GM13976 (cell line): ENCODE measurements at places on chromosomes 1 and 21.

GRCh38 chr1:13753636-13754402 is 53.8 kb downstream of the PRDM2 start:
- peak; percentile 54 for DNase-seq

GRCh38 chr1:17207046-17207445 is 2.1 kb downstream of the PADI1 start:
- peak; percentile 59 for DNase-seq

- DNase-seq = no peak
Measured at GRCh38 chr1:162327788-162328165, 48.9 kb downstream of the SPATA46 start.

- no peak for DNase-seq
Measured at GRCh38 chr1:175978476-175978875, 228.6 kb downstream of the COP1 start.

- no peak for DNase-seq
Measured at GRCh38 chr1:242208021-242208420, 209.1 kb upstream of the MAP1LC3C start.

DNA sequence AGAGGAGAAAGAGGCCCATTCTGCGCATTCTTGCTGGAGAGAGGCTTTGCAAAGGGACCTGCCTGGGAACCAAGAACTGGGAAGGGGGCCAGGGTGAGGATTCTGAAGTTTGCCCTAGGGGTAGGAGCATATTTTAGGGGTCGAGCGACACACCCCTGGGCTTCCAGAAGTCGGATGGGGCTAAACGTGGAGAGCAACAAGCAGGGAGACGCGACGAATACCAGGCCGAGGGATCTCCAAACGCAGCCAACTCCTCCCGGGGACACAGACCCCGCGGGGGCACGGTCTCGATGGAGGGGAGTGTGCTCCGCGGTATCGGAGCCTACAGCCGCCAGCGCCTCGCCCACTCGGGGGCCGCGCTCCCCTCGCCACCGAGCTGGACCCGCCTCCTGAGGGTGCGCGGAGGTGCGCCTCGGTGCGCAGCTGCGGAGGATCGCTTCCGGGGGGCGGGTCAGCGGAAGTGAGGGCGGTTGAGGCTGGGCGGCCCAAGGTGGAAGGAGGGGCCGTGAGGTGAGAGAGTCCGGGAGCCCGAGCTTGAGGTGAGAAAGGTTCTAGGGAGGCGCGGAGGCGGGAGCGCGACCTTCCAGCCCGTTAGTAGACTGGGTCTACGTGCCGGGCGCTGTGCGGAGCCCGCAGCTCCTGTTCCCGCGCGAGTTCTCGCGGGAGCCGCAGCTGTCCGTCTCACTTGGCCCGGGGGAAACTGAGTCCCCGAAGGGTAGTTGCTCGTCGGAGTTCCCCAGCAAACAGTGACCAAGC is at the start of gene MTFR1L:
MTFR1L (plus strand) TSS at position 464 of the 756 bp plus-strand sequence. CDS start 3,151 bp downstream, outside the sequence.
- peak; percentile 99 for DNase-seq

DNA sequence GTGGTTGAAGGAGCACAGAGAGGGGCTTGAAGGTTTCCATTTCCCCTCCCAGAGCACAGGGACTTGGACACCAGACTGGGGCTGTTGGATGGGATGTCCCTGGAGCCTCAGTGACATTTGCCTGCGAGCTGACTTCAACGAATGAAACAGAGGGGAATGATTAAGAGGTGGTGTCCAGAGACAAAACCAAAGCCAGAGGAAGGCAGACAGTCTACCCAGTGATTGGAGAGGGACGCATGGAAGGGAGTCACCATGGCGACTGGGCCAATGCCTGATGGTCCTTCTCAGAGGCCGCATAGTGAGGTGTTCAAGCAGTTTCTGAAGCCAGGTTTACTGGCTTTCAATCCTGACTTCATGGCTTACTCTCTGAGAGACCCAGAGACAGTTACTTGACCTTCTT is 77.2 kb downstream of the NUF2 start:
- DNase-seq = no peak

DNA sequence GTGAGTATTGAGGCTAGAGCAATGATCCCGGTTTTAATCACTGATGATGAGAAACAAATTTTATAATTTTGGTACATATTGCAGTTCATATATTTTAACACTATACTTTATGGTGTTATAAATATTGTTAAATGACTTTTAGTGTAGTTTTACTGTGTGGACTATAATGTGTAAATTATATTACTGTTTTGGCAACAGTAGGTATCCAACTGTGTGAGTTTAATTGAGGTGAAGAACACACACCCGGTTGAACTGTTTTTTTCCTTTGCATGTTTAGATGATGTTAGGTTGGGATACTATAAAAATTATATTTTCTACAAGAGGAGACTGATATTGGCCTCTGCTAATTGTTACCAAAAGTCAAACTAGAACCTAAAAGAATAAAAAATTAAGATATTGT is 166.5 kb downstream of the SDCCAG8 start:
- no peak for DNase-seq

- no peak for DNase-seq
Measured at GRCh38 chr1:30476476-30476875, 246.9 kb downstream of the MATN1 start.

GRCh38 chr21:45330851-45331261 is 43.2 kb upstream of the POFUT2 start:
- no peak for DNase-seq

DNA sequence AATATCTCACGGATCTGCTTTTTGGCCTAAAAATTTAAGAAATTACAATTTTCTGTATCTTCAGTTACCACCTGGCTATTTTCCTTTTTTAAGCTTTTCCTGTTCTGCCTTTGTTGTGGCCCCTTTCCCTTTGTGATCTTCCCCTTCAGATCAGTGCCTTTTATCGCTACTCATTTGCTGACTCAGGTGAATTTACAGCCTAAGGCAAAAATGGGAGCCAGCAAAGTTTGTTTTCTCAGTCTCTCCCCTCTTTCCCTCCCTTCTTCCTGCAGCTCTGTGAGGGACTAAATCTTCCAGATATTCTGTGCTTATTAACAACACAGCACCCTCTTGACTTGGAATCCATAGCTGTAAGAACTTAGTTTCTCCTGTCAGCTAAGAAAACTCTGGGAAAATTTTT is 5.3 kb upstream of the PRRC2C start:
- DNase-seq = no peak

DNA sequence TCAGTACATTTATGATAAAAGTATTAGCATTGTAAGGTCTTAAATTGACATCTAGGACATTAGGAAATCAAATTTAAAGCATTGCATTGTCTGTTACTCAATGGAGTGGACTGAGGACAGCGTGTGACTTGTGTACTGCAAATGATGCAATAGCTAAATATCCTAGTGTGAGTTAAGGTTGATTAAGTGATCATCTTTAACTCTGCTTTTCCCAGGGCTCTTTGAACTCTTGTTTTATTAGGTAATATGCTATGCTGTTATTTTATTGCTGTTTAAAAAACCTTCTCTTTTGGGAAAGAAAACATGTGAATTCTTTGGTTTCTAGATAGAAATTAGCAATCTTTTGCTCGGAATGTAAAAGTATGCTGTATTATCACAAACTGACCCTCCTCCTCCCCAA is 38.6 kb downstream of the NFIA start:
- DNase-seq = no peak

- no peak for DNase-seq
Measured at GRCh38 chr1:227059076-227059475, 119.0 kb downstream of the COQ8A start.

GRCh38 chr1:31587720-31588423 is 11.6 kb downstream of the TINAGL1 start:
- DNase-seq = peak; percentile 86

DNA sequence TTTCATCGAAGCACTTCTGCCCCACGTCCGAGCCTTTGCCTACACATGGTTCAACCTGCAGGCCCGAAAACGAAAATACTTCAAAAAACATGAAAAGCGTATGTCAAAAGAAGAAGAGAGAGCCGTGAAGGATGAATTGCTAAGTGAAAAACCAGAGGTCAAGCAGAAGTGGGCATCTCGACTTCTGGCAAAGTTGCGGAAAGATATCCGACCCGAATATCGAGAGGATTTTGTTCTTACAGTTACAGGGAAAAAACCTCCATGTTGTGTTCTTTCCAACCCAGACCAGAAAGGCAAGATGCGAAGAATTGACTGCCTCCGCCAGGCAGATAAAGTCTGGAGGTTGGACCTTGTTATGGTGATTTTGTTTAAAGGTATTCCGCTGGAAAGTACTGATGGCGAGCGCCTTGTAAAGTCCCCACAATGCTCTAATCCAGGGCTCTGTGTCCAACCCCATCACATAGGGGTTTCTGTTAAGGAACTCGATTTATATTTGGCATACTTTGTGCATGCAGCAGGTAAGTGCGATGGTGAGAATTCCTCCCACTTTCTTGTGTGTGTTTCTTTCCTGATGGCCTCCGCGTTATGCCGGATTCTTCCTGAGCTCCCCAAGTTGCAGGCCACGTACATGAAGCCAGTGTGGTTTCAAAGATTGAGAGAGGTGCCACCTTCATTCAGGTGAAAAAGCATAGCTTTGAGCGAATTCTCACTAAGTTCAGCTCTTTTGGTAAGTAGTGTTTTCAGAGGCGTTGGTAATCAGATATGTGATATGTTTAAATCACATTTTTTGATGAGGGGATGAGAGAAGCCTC is 6.0 kb downstream of the NFIA start:
- DNase-seq = no peak

DNA sequence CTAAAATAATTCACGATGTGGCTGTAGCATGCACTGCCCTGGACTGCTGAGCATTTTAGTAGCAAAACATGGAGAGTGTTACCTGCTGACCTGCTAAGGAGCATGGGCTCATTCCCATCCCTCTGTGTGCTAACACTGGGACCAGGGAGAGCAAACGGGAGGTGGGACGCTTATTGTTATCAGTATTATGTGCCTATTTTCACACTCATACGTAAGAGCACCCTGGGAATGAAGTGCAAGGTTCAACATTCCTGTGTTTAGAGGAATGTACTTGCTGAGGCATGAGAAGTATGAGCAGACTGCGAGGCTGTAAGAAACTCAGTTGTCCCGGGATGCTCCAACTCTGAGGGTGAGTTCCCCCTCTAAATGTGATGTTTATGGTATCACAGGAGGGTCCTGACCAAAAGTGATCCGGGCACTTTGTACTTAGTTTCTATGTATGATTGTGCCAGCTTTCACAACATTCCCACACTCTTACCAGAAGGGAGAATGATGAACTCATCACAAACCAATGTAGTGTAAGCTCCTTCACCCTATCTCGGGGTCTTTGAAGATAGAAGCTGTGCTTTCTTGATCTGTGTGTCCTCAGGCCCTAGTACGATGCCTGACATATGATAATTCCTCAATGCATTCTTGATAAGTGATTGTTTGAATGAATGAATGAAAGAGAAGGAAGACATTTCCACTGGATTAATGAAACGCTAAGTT is 164.8 kb downstream of the KCNJ6 start:
- DNase-seq = no peak

- DNase-seq = no peak
Measured at GRCh38 chr21:38420140-38420539, 78.1 kb downstream of the ERG start.

DNA sequence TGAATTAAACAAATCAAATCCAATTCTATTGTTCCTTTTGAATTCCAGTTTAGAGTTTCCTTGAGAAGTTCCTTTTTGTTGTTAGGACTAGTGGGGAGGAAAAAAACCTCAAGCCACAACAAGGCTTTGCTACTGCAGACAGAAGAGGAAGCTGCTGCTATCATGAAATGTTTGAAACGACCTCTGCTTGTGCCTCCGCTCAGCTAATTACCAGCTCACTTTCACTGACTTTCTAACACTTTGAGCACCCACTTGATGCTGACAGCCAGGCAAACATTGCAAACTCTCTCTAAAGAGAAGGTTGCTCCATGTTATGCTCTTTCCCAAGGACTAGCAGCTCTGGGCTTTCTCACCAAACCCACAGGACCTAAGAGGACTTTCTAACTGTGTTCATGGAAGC is 203.9 kb upstream of the PROX1 start:
- no peak for DNase-seq
